CD4-positive, alpha-beta T cell treated with Interleukin-6 for 4 hours (primary cell): ENCODE measurements at places on chromosomes 3 and 15.

DNA sequence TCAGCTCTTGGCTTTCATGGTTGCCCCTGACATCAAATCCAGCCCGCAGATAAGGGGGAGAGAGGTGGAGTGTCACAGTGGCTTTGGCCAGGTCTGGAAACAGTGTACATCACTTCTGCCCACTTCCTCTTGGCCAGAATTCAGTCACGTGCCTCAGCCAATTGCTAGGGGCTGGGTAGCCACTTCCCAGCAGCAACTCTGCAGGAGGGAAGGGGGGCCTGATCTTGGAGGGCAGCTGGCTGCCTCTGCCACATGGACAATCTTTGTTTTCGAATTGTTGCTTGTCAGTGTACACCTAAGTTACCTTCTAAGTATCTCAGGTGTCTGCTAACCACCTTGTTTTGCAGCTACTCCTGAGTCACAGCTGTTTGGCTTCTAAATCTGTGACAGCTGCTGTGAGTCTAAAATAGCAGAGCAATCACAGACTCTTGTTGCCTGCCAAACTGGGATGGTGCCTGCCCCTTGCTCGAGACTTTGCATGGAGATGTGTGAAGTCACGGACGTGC is 41.0 kb upstream of the LIMD1 start:
- DNase-seq, result no peak

- no peak for DNase-seq
These were observed 152.0 kb downstream of the ATP10A start for GRCh38 chr15:25711164-25711563.

DNA sequence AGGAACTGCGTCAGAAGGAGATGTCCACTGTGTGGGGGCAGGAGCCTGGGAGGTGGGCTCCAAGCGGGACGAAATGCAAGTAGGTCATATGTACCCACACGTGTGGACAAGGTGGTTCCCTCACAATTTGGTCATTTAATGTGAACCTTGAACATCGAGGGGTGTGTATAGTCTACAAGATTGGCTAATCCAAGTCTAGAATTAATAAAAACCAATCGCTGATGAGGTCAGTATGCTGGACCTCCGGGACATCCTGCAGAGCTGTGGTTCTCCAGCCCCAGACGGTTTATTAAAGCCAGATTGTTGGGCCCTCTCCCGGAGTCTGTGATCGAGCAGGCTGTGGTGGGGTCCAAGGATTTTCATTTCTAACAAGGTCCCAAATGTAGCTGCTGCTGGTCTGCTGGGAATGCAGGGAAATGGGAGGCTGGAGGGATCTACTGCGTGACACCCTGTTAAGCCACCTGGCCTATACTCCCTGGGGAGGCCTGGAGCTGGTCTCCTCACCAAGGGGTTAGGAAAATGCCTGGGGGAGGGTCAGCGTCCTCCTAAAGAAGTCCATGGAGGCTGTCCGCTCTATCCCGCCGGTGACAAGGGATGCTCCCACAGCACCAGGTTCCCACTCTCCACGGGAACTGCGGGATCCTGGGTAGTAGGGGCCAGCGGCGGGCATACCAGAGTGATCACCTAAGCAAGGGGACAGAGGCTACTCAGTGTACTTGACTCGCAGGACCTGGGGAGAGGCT is 25.1 kb downstream of the PCSK6 start:
- no peak for DNase-seq

DNA sequence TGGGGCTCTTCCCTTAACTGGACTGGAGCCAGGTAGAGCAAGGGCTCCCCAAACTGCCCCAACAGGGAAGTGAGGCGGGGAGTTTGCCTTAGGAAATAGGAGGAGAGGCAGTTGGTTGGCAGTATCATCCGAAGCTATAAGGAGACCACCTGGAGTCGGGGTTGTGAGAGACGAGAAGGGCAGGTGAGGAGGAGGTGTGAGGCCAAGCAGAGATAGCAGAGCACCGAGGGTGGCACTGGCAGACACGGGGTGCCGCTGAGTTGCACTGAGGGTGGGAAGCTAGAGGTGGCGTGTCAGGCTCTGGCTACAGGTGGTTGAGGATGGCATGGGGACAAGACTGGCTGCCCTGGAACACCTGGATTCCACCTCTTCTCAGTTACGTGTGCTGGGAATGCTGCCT is 17.2 kb downstream of the RASGRF1 start:
- no peak for DNase-seq

DNA sequence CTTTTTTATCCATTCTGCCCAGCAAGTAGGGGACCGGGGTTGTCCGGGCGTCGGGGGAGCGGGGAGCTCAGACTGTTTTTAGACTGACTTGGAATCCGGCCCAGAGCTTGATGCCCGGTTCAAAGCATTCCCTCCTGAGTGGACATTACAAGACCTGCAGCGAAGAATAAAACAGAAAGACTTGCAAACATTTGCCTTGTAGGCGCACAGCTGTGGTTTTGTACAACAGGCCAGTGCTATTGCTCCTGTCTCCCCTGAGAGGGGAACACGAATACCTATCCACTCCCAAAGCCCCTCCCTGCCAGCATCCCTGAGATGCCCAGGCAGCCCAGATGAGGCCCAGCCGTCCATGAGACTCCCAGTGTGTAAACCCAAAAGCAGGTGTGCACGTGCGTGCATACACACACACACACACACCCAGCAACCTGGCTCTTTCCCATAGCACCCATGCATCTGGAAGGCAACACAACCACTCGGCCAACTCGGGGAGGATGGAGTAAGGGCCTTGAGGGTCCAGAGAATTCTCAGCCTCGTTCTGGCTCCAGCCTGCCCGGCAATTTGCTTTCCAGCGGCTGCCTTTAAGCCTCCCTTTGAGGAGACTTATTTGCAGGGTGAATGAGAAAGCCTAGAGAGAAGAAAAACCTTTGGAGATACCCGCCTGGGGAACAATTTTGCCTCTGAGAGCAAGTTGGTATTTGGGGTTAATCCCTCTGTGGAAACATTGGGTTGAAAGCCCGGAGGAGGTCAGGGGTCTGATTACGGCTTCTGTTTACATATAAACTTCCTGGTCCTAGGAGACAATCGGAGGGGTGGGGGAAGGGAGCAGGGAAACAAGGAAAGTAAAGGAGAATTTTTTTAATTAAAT is 161.0 kb upstream of the HES1 start:
- no peak for DNase-seq

- no peak for DNase-seq
These were observed 9.8 kb upstream of the PLAAT1 start for GRCh38 chr3:193231201-193231600.

GRCh38 chr3:167941234-167941995 is 154.3 kb downstream of the GOLIM4 start:
- no peak for DNase-seq

GRCh38 chr15:56953790-56954189 is 35.3 kb downstream of the TCF12 start:
- no peak for DNase-seq

GRCh38 chr3:32818970-32819511 is 1.2 kb downstream of the TRIM71 start:
- no peak for DNase-seq

DNA sequence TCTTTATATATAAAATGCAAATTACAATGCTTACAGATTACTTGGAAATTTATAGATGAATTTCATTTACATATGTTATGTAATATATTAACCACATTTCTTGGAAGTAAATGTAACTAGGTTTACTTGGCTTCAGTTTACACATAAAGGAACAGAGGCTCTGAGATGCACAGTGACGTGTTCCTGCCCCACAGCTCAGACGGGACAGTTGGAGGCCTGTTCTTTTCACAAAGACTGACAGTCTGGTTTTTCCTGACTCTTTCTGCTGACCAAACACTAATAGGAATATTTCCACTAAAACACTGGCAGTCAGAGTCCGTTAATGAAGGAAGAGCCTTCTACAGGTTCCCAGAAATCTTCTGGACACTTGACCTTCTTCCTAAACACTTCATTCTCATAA is 336.1 kb downstream of the MFSD1 start:
- DNase-seq, result no peak

DNA sequence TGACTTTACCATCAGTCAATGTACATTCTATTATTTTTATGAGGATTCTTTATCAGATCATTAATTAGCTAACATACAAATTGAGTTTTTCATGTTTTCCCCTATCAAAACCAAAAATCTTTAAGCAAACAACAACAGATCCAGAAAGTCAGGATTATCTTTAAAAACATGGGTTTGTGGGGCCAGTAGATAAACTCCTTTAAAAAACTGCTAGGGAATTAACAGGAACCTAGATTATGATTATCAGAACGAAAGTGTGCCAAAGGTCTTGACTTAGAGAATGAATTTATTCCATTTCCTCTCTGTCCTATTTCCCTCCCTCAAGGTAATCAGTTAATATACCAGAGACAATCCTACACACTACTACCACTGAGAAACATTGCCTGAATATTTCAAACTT is 13.2 kb upstream of the CCDC13 start:
- no peak for DNase-seq

GRCh38 chr3:78569804-78570203 is 1198.0 kb downstream of the ROBO1 start:
- no peak for DNase-seq

GRCh38 chr3:174126990-174127758 is 729.6 kb downstream of the NLGN1 start:
- DNase-seq, result no peak

GRCh38 chr3:102573483-102574028 is 138.7 kb downstream of the ZPLD1 start:
- DNase-seq, result no peak

- no peak for DNase-seq
These were observed 307.8 kb upstream of the ARRDC4 start for GRCh38 chr15:97652700-97653167.

- no peak for DNase-seq
These were observed 641.2 kb upstream of the ARRDC4 start for GRCh38 chr15:97319291-97319690.

DNA sequence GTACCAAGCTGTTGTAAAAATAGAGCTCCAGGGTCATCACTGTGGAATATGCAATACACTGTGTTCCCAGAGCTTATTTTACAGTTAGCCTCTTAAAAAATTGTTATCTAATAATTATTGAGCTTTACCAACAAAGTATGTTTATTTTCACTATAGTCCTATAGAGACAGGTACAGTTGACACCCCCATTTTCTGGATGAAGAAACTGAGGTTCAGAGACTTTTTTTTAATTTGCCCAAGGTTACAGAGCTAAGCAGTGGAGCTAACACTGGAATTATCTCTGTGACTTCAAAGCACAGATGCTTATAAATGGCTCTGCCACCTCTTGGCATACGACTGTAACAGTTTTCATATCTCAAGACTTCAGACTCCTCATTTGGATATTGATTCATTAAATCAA is 126.4 kb downstream of the FEZF2 start:
- no peak for DNase-seq

DNA sequence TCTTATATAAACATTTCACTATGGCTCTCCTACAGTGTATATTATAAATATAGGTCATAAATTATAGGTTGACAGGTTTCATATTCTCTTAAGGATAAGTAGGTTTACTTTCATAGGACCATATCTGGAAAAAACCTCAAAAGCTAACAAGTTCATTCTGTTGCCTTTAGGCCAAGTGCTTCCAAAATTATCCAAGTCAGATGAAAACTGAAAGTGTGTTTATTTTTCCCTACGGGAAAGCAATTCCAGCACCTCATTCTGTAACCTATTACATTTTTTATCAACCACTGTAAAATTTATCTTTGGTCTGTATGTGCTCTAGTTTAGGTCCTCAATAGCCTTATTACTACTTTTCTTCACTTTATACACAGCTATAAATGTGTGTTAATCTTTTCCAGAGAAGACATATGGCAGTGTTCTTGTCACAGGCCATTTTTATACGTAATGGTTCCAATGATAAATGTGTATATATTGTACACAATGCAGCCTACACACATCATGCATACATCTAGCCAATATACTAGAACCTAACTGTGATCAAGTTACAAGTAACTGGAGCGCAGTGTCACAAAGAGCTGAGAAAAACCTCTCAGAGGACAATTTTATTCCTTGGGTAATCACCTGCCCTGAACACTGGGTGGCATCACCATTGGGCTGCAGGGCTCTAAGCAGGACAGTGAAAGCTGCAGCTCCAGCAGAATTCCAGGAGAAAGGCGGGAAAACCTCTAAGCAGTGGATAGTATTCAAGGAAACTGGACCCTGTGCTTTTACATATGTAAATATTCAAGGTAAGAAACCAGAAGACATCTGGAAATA is 251.3 kb downstream of the CTNNB1 start:
- no peak for DNase-seq

DNA sequence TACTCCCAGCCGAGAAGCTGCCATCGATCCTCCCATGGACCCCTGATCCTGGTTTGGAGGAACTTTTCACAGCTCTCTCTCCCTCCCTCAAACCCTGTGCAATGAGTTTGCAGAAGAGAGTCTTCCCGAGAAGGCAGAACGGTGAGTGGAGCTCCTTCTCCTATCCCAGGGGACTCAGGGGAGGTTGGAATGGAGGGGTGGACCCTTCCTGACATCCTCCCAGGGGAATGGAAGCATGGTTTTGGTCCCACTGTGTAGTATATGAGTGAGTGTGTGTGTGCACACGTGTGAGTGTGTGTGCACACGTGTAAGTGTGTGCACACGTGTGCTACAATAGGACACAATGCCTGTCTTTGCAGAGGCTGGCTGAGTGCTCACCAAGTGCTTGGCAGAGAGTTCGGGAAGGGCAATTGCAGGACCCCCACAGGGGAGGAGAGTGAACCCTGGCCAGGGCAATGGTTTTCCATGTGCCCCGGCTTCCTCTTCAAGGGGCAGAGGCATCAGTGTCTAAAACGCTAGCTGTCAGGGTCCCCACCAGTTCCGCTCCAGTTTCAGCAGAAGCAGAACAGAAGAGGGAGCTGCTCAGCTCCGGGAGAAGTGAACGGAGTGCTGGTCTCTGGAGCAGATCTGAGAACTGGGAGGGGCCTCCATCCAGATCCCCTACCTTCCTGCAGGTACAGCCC is 13.8 kb upstream of the IL16 start:
- no peak for DNase-seq

DNA sequence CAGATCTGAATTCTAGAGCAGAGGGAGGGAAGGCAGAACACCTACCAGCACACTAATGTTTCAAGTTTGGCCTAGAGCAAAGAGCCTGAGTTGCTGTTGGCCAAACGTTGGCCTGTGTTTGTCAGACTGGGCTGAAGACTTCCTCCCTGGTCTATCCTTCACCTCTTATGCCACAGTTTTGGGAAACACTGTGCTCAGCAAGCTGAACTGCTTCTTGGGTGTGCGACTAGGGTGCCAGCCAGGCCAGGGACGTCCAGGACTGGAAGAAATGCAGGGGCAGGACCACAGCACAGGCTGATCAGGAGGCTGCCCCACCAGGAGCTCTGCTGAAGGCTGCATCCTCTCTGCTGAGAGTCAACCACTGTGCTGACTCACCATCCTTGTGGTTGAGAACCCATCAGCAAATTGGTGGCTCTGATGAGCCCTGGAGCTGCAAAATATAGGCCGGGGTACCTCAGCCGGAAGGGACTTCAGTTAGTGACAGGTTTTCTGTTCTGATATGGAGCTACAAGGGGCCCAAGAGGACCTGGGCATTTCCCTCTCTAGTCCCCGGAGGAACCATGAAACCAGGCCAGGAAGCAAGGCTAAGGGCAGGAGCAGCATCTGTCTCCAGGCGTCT is 131.6 kb upstream of the RASGRP1 start:
- peak; percentile 79 for DNase-seq

- DNase-seq, result no peak
These were observed 784 bp downstream of the TTLL3 start for GRCh38 chr3:9810846-9811245.
